ENCODE measurements at places on chromosomes 3 and 15.

- no peak for DNase-seq
Observed at GRCh38 chr15:49135342-49135857, 20.0 kb downstream of the COPS2 start.

DNA sequence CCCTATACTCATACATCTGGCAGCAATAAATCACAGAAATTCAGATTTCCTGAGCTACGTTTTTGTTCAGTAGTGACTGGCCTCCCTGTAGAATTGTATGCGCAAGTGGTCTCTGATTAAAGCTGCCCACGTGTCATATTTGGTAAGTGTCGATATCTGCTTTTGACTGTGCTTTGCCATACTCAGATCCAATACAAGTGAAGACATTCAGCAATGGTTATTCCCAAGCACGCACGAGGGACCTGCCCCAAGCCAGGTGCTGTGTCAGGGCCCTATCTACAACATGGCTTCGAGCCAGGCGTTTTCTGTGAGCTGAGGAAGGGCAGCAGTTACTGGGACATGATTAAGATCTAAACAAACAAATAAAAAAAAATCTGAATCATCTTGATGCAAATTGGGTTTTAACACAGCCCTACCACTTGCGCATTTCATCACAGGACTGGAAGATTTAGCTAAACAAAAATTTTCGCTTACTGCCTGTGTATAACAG is 47.2 kb upstream of the ICE2 start:
- peak; percentile 6 for DNase-seq

DNA sequence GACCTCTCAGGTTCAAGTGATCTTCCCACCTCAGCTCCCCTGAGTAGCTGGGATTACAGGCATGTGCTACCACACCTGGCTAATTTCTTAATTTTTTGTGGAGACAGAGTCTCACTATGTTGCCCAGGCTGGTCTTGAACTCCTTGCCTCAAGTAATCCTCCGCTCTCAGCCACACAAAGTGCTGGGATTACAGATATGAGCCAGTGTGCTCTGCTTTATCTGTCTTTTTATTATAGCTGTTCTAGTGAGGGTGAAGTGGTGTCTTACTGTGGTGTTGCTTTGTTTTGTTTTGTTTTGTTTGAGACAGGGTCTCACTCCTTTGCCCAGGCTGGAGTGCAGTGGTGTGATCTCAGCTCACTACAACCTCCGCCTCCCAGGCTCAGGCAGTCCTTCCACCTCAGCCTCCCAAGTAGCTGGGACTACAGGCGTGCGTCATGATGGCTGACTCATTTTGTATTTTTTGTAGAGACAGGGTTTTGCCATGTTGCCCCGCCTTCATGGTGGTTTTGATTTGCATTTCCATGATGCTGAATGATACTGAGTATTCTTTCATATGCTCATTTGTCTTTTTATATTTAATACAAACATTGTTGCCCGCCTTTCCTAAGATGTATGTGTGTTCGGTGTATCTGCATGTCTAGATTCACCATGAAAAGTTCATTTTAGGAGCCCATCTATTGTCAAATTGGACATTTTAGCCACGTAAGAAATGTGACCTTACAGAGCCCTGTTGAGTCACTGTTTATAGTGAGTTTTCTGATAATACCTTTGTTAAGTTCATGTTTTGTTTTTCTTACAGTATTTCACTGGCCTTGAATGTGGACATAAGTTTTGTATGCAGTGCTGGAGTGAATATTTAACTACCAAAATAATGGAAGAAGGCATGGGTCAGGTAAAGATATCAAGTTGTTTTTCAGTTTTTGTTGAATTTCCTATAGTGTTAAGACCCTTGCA is 80.6 kb downstream of the ARIH1 start:
- DNase-seq = no peak

GRCh38 chr3:153785901-153786300 is 335.3 kb upstream of the ARHGEF26 start:
- no peak for DNase-seq

GRCh38 chr15:33067456-33067855 is 127.1 kb downstream of the FMN1 start:
- no peak for DNase-seq

- no peak for DNase-seq
Observed at GRCh38 chr3:104974316-104974715, 392.4 kb upstream of the ALCAM start.

DNA sequence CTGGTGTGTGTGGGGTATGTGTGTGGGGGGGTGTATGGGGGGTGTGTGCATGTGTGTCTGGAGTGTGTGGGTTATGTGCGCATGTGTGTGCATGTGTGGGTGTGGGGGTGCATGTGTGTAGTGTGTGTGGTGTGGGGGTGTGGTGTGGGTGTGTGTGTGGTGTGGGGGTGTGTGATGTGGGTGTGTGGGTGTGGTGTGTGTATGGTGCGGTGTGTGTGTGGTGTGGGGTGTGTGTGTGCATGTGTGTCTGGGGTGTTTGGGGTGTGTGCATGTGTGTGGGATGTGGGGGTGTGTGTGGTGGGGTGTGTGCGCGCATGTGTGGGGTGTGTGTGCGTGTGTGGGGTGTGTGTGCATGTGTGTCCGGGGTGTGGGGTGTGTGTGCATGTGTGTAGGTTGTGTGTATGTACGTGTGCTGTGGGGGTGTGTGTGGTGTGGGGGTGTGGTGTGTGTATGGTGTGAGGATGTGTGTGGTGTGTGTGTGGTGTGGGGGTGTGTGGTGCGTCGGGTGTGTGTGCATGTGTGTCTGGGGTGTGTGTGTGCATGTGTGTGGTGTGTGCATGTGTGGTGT is 6.2 kb upstream of the OCA2 start:
- DNase-seq = no peak

- no peak for DNase-seq
Observed at GRCh38 chr15:69026355-69026754, 11.9 kb downstream of the NOX5 start.

- DNase-seq = no peak
Observed at GRCh38 chr3:184676927-184677326, 34.9 kb downstream of the MAGEF1 start.

DNA sequence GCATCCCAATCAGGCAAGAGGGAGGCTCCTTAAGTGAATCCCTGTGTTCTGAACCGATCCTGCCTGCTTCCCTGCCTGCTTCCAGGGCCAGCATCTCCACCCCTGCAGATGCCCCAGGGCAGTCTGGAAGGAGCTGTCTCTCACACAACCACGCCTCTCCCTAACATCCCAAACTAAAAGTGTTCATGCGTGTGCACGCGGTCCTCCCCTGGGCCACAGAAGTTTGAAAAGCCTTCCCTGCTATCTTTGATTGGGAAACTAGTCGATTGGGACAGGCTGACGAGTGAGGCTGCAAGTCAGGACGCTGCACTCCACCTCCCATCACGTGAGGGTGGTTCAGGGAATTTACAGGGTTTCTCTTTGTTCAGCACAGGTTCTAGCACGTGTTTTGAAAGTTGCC is 340.9 kb upstream of the ICE2 start:
- DNase-seq = no peak

DNA sequence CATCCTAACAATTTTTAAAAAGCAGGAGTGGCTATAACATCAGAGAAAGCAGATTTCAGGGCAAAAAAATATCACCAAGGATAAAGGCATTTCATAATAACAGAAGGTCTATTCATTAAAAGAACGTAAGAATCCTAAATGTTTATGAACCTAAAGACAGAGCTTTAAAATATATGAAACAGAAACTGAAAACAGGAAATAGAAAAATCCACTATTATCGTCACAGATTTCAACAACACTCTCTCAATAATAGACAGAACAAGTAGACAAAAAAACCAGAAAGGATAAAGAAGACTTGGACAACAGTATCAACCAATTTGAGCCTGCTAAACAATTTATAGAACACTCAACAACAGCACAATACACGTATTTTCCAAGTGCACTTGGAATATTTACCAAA is 71.4 kb downstream of the FBXL22 start:
- DNase-seq = no peak

GRCh38 chr15:62444104-62445022 is 279.3 kb upstream of the C2CD4B start:
- no peak for DNase-seq

DNA sequence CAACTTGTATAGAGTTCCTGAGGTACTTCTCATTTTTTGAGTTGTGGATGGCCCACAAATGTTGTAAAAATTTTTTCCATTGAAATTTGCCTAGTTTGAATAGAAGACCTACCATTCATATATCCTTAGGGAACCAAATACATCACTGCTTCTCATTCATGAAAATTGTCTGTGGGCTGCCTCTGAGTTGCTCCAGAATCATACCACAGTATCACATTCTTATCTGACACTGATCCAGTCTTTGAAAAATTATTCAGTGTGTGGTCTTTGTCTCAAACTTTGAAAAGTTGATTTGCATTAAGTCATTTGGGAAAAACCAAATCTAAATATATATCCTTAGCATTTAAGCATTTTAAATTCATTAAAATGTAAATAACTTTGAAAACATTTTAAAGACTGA is 321.1 kb downstream of the LSAMP start:
- DNase-seq = no peak

DNA sequence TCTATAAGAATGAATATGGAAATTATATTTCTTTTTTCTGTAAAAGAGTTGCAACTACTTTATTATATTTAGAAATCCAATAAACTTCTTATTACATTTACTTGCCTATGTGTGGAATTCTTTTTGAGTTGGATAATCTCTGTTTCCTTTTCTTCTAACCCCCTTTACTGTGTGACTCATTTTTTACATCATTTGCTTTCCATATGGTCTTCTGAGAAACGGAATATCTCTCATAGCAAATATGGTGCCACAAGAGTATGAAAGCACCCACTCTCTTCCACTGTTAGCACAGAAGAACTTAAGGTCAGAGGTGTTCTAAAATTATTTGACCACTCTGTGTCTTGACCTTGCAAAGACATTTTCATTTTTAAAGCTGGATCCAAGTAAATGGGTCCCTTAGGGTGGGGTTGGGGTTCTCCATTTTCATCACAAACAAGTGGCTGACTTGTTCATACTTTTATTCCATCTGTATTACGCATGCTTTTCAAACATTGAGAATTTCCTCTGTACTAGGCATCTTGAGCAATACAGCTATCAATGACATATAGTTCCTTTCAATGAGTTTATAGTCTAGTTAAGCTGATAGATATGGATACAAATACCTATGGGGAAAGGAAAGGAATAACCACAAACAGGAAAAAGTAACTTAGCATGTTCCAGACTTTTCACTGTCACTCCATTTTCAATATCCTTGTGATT is 281.1 kb upstream of the TPRG1 start:
- DNase-seq = no peak

DNA sequence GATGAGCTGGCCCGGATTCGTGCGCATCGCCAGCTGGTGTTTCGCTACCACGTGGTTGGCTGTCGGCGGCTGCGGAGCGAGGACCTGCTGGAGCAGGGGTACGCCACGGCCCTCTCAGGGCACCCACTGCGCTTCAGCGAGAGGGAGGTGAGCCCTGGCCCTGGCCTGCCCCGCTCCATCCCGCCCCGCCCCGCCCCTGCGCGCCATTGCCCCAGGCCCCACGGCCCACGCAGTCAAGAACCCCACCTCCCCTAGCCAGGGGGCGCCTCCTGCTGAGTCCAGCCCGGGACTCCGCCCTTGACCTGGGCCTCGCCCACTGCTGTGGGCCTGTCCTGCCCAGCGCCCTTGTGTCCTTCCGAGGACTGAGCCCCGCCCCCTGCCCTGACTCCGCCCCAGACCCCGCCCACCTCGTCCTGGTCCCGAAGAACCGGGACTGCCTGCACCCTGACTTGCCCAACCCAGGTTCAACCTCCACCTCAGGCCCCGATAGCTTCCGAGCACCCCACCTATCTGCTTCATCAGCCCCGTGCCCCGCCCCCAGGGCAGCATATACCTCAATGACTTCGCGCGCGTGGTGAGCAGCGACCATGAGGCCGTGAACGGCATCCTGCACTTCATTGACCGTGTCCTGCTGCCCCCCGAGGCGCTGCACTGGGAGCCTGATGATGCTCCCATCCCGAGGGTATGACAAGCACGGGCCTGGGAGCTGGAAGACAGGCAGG is 14.8 kb downstream of the NT5DC2 start:
- no peak for DNase-seq

- DNase-seq = no peak
Observed at GRCh38 chr15:98955331-98955730, 52.3 kb downstream of the PGPEP1L start.

GRCh38 chr15:101275018-101275417 is 2.3 kb downstream of the SELENOS start:
- no peak for DNase-seq

GRCh38 chr15:94286583-94286982 is 55.2 kb downstream of the MCTP2 start:
- DNase-seq = no peak

GRCh38 chr15:95113041-95113440 is 881.7 kb downstream of the MCTP2 start:
- DNase-seq = no peak

GRCh38 chr3:52222319-52223221 is 2.9 kb downstream of the TLR9 start:
- DNase-seq = no peak

- DNase-seq = no peak
Observed at GRCh38 chr15:49887659-49888322, 231.2 kb downstream of the ATP8B4 start.

DNA sequence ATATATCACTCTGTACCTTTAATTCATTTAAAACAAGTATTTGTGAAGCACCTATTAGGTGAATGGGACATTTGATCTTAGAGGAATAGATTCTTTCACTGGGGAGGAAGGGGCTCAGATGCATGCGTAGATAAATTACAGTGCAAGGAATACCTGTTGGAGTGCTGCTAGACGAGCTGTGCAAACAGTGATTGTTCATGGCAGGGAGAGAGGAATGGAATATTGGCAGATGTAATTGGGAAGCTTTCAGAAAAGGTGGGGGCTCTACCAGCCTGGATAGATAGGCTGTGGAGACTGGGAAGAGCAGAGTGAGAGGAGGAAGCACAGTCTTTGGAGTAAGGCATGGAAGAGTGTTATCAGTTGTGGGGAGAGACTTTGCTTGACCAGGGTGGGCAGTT is 116.8 kb downstream of the AKAP13 start:
- DNase-seq = no peak

- no peak for DNase-seq
Observed at GRCh38 chr3:55369141-55369847, 117.8 kb downstream of the WNT5A start.

DNA sequence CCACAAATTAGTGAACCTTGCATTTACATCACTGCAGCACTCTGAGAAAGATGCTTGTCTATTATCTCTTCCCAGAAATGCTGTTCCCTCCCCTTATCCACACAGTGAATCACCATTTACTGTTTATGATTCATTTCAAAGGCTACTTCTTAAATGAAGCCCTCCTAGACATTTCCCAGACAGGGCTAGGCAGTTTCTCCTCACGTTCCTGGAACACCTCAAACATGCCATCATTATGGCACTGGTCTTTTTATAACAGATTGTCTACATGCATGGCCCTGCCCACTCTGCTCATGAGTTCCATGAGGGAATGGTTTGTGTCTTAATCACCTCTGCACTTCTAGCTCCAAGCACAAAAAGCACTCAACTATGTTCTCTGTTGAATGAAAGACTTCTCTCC is 32.2 kb upstream of the TM2D3 start:
- no peak for DNase-seq

- DNase-seq = no peak
Observed at GRCh38 chr3:151047636-151048035, 37.8 kb upstream of the MED12L start.

DNA sequence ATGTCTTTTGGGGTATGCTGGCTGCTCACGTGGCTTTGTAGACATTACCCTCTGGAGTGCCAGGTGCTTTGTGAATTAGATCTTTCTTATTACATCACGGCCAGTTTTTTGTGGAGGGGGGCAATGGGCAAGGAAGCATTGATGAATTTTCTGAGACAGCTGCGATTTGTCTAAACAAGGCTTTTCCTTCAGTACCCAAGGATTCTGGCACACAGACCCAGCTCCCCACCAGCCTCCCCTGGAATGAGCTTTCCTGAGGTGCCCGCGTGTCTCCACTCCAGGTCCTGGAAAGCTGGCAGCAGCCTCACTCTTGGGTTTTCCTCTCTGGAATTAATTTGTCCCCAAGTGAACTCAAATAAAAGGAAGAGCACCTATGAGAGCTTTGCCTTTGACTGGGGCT is 157.6 kb upstream of the CTDSPL start:
- DNase-seq = no peak

Data from cerebellum (tissue), 4 donors.